ENCODE measurements at places on chromosomes 11 and 22. TPM values are rescaled to one million over a fixed set of nuclear protein-coding genes. Genes with fewer than 3 reads are reported as not detected.

SCGB2A2 gene
- not detected for total RNA-seq

SAC3D1 gene
- total RNA-seq, result 1.9 TPM

IGLL5 gene
- 8.3 TPM for total RNA-seq

RASSF10 gene
- not detected for total RNA-seq

C11orf91 gene
- total RNA-seq, result not detected

LARGE2 gene
- 9.5 TPM for total RNA-seq

STK33 gene
- total RNA-seq, result 17.0 TPM

NCF4 gene
- 116 TPM for total RNA-seq

TRPM5 gene
- total RNA-seq, result not detected

MEI1 gene
- 4.9 TPM for total RNA-seq

CABP7 gene
- total RNA-seq, result not detected

MS4A2 gene
- not detected for total RNA-seq

APOBEC3A gene
- total RNA-seq, result not detected

LMO2 gene
- 0.34 TPM for total RNA-seq

OR52H1 gene
- not detected for total RNA-seq
